Left cardiac atrium (tissue), 4 donors: ENCODE measurements at places on chromosomes 2 and 18. TPM values are rescaled to one million over a fixed set of nuclear protein-coding genes. Genes with fewer than 3 reads are reported as not detected.

PLGLB1 gene
- 0.41 TPM for total RNA-seq

LCT gene
- not detected for total RNA-seq

MYO1B gene
- total RNA-seq, result 26.3 TPM

GPR17 gene
- total RNA-seq, result 0.24 TPM

FN1 gene
- total RNA-seq, result 245 TPM
